ENCODE measurements at places on chromosomes 1 and 21. TPM values are rescaled to one million over a fixed set of nuclear protein-coding genes. Genes with fewer than 3 reads are reported as not detected.

The IL19 gene
- total RNA-seq: not detected

The CCDC190 gene
- not detected for total RNA-seq

- DNase-seq: peak; percentile 62
Measured at GRCh38 chr1:46605232-46605631, 1.2 kb upstream of the MKNK1 start.

DNA sequence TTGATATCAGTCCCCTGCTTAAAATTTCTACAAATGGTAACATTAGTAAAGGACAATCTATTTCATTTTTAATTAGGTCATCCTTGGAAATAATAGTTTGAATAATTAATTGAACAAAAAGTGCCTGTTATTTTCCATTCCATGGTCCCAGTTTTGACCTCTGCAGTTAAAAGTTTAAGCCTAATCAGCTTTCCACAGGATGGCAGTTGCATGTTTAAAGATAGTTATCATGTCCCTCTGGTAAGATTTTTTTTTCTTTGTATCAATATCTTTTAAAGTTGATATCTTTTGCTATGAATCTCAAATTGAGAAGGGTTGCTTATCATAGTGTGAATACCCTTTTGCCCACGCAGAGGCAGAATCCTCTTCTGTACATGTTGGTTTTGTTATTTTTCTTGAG, 90.4 kb downstream of the HS2ST1 start:
- DNase-seq: no peak
